ENCODE measurements at places on chromosomes 2 and 18.

- DNase-seq: no peak
These were observed 131.5 kb downstream of the CAPN13 start for GRCh38 chr2:30675758-30676157.

DNA sequence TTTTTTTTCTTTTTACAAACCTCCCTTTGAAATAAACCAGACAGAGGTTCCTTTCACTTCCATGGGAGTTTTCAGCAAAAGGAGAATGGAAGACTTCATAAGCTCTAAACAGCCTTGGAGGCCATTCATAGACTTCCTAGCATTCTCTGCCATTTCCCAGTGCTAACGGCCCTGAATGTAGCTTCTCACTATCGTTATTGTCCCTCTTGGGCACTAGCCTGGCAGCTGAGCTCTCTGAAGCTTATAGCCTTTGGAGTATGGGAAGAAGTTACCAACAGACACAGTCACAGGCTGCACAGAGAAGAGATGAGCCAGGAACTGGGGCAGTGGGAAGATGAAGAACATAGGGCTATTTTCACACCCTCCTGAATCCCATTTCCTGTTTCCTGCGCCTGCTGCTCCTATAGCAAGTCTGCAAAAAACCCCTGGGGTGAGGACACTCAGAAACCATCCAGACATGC is 29.1 kb upstream of the EPC2 start:
- no peak for DNase-seq

- no peak for DNase-seq
These were observed 94.8 kb downstream of the ZNF407 start for GRCh38 chr18:74692367-74693013.

GRCh38 chr2:237627441-237628246 is at the start of gene LRRFIP1:
TSS of gene LRRFIP1 (plus strand) at chr2:237627587. CDS start at chr2:237627645, 58 bp downstream.
- DNase-seq: no peak

DNA sequence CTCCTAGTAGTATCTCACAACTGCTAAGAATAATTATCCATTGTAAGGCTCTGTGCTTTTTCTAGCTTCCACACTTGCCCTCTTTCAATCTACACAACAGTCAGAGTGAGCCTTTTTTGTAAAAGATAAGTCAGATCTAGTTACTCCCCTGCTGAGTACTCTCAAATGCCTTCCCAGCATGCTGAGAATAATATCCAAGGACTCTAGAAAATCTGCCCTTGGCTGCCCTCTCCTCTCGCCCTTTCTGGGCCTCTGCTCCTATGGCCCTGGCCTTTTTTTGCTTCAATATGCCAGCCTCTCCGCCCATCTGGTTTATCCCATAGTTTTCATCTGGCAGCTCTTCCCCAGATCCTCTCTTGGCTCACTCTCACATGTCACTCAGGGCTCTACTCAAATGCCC is 455.9 kb upstream of the UBE2E3 start:
- DNase-seq: no peak

DNA sequence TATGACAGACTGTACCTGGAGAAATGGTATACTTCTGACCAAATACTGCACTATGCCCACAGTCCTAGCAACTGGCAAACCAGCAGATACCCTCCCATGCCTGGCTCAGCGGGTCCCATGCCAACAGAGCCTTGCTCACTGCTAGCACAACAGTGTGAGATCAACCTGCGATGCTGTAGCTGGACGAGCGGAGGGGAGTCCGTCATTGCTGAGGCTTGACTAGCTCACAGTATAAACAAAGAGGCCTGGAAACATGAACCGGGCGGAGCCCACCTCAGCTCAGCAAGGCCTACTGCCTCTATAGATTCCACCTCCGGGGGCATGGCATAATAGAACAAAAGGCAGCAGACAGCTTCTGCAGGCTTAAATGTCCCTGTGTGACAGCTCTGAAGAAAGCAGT is 93.2 kb upstream of the CAB39 start:
- DNase-seq: no peak

- DNase-seq: no peak
These were observed 52.0 kb upstream of the CALCRL start for GRCh38 chr2:187499941-187500532.

DNA sequence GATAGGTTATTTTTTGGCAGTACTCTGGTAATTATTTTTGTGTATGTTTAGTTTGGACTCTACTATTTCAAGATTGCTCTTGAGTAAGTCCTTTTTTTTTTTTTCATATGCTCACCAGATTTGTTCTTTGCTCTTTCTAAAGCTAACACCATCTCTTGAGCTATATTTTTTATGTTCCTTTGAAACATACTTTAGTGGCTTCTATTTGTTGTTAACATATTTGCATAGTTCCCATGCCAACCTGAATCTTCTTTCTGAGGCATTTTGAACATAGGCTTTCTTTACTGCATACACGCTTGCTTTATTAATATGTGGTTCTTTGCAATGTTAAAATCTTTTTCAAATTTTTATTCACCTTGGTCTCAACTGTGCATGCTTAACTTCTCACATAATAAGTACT is 1644.9 kb downstream of the SUCLG1 start:
- DNase-seq: no peak

DNA sequence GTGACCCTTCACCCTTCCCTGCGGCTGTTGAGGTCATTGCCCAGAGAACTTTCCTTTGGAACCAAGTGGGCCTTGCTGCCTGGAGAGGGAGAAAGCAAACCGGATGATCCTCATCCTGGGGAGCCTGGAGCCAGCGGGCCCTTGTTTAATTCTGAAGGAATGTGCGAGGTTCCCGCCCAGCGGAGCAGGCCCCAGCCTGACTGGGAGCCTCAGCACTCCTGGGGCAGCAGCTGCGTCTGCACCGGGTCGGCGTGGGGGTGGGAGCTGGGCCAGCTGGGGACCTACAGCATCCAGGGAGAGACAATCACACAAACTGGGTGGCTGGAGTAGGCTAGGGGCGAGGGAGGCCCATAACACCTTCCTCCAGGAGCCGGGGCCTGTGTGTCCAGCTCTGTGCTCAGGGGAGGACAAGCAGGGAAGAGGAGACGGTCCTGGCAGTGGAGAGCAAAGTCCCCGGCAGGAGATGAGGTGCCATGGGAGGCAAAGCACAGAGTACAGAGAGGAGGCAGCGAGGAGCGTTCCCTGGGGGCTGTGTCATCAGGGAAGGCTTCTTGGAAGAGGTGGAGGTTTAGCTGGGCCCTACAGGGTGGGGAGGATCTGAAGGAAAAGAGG is 61.9 kb upstream of the HAAO start:
- no peak for DNase-seq

- DNase-seq: no peak
These were observed 20.5 kb downstream of the CENPO start for GRCh38 chr2:24813691-24814137.

- no peak for DNase-seq
These were observed 26.5 kb upstream of the KCNF1 start for GRCh38 chr2:10885094-10885860.

DNA sequence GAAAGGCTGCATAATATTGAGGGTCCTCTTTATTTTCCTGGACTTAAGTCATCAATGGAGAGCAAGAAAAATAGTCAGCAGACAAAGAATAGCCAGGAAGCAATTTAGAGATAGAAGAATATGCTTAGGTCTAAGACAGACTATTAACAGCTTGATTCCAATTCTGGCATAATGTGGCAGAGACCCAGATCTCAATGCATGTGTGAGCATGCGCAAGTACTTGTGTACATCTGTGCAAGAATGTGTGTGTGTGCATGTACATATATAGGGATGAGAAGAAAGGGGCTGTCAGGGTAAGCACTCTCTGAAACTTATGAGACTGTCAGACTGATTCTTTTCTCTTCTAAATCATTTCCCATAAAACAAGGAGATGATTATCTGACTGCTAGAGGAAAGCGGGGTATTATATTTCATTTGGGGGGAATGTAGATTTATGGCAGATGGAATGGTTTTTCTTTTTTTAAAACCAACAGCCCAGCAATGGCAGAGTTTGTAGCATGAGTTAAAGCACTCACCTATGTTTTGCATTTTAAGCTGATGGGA is 381.3 kb upstream of the SPRED2 start:
- DNase-seq: no peak

- peak; percentile 5 for DNase-seq
These were observed 1.1 kb downstream of the ATAD2B start for GRCh38 chr2:23925702-23926289.

DNA sequence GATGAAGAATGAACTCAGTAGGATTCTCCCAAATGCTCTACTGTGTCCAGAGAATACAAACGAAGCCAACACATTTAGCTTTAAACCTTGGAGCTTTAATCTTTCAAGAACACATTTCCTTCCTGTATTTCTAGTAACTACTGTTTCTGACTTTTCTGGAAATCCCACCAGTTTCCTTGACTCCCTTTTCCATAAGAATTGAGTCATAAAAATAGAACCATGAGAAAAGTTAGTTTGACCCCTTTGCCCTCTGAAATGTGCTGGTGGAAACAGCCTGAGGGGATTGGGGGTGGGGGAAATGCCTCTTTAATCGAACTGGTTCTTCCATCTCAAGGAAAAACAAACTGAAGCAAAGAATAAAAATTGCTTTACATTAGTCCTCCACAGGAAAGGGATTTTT is 123.9 kb downstream of the TMEM17 start:
- DNase-seq: no peak

DNA sequence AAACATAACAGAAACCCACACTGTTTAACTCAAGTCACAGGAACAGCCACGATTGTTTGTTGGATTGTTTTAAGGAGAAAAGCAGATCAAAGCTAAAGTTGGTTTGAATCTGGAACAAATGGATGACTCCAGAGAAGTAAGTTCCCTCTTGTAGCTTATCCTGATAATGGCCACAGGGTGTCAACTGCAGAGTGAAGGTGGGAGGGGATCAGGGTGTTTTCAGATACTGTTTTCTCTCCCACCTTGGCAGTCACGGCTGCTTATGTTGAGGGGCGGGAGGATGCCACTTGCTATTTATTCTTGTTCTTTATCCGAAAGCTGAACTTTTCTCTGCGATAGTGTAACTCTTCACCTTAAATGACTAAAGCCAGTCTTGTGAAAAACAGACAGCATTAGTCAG is 36.5 kb upstream of the INPP4A start:
- DNase-seq: no peak

DNA sequence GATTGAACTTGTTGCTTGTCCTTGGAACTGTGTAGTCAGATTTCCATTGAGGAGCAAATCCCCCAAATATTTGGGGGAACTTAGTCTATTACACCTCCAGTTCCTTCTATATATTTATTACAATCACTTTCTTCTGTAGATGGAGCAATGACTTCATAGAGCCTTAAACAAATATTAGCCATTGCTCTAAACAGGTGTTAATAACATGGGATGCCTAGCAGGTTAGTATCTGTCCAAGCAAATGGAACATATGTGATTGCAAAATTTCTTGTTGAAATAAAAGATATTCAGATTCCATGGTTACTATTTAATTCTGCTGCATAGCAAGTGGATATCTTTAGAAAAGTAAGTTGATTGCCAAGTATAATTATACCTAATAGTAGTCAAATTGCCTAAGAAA is 207.6 kb upstream of the NABP1 start:
- no peak for DNase-seq
